Mesenteric fat pad (tissue), 1 donor: ENCODE measurements at places on chromosomes 3 and 15.

GRCh38 chr15:51077221-51078153, 17.2 kb downstream of the TNFAIP8L3 start:
- no peak for DNase-seq

GRCh38 chr3:63067999-63068645, 192.9 kb upstream of the CADPS start:
- no peak for DNase-seq

DNA sequence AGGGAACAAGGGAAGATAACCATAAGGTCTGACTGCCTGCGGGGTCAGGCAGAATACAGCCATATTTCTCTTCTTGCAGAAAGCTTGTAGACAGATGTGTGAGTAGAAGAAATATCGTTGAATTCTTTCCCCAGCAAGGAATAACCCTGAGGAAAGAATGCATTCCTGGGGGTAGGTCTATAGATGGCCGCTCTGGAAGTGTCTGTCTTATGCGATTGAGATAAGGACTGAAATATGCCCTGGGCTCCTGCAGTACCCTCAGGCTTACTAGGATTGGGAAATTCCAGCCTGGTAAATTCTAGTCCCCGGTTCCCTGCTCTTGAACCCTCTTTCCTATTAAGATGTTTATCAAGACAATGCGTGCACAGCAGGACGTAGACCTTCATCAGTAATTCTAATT, 15.8 kb upstream of the SST start:
- DNase-seq: no peak

- DNase-seq: no peak
These were observed 11.6 kb upstream of the MECOM start for GRCh38 chr3:169675091-169675490.

DNA sequence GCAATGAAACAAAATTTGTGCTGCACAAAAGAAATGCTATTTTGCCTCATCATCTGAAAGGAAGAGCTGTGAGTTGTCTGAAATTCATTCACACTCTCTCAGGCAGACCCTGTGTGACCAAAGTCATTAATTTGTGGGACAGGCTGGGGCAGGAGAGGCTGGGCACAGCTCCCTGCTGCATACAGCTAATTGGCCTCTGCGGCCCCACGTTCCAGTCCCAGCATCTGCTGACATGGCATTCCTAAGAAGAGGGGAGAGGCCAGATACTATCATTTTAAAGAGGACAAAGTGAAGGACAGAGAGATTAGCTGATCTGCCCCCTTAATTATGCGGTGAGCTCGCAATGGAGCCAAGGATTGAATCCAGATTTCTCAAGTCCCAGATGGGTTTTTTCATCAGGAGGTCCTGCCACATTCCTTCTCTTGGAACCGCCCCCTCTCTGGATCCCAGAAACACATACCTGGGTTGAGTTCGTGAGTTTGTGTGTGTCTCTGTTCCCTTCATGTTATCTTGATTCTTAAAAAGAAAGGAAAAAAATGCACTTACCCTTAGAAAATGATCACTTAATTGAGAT, 25.1 kb downstream of the POLR2M start:
- DNase-seq: no peak

DNA sequence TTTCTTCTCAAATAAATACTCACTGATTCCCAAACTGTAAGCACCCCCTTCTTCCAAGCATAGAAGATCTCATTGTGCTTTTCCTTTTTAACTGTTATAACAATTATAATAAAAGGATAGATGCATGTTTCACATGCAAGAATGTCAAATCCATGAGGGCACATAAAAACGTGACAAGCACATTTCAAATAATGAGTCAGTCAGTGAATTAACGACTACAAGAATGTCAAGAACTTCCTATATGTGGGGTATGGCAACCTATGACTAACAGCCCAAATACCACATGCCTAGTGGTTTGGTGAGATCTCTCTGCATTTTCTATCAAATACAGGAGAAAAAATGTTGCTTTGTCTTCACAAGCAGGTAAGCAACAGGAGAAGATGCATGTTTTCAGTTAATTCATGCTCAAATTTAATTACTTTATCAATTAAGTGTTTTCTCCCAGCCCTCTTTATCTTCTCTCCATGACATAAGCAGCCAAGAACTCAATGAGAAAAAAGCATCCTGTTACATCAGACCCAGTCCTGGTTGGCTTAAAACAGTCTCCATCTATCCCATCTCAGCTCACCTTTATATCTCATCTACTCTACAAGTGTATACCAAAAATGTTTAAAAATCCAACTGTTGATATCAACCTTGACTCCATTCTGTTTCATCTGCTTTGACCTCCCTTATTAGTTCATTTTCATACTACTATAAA, 181.5 kb upstream of the LMCD1 start:
- no peak for DNase-seq

DNA sequence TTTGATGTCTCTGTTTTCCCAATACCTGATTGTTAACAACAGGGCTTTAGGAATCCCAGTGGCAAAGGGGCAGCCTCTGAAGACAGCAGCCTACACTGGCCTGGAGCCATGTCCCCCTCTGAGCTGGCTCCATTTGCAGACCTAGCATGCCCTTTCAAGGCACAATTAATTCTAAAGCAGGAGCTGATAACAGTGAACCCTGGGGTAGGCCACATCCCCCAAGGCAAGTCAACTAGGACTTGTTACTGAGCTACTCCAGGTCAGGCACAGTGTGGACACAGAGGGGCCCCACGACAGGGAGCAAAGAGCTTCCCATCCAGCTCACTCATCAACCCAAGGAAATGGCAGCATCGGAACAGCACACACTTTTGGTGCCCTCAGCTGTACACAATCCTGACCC, 51.9 kb downstream of the SPSB4 start:
- DNase-seq: peak; percentile 65

DNA sequence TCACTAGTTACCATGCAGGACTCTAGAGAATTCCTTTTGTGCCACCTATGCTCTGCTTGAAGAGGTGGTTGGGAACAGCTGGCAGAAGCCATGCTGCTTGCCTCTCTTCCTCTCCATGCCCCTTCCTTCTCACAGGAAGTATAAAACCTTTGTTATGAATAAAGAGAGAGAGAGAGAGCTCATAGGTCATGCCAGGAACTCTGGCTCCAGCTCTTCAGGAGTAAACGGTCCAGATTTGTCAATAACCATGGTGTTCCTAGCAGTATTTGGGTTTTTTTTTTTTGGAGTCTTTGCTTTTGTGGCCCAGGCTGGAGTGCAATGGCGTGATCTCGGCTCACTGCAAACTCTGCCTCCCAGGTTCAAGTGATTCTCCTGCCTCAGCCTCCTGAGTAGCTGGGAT, 97.7 kb upstream of the SLC4A7 start:
- DNase-seq: peak; percentile 1

DNA sequence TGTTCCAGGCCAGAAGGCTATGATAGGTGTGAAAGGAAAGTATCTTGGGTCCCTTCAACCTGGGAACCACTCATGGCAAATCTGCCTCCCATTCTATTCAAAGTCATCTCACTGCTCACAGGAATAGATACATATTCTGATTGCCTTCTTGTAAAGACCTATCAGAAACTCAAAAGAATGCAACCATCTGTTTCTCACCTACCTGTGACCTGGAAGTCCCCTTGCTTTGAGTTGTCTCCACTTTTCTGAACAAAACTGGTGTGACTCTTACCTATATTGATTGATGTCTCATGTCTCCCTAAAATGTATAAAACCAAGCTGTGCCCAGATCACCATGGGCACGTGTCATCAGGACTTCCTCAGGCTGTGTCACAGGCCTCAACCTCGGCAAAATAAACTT, 1149.3 kb downstream of the NSUN3 start:
- DNase-seq: no peak

DNA sequence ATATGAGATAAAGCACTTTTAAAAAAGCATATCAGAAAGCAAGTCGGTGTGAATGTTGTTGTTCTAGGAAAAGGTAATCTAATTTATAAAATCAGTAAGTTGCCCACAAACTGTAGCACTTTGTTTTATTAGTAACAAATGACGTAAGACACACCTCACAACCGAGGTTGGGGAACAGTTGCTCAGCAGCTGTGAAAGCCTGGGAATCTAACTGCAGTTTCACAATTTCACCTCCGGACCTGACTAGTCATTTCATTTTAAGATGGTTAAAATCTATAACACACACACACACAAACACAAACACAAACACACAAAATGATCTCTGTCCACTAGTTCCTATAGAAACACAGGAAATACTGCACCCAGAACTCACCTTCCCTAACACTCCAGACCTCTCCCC, 406.7 kb upstream of the NR2F2 start:
- DNase-seq: no peak

DNA sequence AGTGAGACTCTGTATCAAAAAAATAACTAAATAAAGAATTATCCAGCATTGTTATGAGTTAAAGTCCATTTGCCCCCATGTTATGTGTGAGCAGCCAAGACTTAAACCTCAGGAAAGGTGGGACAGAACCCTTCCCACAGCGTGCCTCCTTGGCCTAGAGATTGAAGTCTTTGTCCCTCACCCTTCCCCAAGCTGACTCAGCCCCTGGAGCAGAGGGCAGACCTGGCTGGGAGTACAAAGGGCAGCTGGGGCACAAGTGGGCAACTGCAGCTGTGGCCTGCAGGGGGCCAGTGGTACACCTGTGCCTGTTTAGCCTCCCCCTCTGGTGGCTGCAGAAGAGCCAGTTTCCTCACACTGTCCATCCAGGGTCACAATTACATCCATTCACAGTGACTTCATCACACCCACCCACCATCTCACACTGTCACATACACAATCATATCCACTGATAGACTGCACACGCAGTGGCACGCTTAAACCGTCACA, 940 bp upstream of the ACY1 start:
- DNase-seq: no peak

DNA sequence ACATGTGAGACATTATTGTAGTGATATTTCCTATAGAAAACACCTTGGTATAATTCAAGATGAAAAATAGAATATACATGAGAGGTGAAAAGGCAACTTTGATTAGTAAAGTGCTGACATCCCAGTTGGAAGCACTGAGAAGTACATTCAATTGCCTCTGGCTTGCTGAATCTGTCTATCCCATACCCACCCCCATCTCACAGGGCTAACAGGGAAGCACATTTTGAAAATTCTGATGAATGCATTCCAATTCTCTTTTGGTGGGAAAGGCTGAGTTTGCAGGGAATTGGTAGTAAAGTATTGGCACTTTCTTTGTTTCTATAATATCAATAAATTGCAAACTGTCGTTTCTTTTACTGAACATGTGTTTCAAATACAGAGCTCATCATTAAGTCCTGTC, 122.9 kb downstream of the MBNL1 start:
- no peak for DNase-seq

- DNase-seq: peak; percentile 37
These were observed 48.2 kb upstream of the FGD5 start for GRCh38 chr3:14770591-14770990.

DNA sequence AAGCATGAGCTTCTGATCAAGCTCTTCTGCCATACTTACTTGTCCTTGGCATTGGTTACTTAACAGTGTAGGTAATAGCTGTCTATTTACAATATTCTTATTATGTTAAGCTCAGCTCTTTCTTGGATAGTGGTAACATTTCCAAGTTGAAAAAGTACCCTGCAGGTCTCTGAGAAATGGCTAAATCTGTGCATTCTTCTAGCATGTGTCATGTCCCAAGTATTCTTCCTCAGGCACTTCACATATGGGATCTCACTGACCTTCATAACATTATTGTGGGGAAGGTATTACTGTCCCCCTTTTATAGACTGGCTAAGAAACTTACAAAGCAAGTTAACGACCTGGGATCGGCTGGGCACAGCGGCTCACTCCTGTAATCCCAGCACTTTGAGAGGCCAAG, 236.1 kb downstream of the RORA start:
- no peak for DNase-seq

- no peak for DNase-seq
These were observed 12.0 kb upstream of the NMNAT3 start for GRCh38 chr3:139689708-139690228.

- no peak for DNase-seq
These were observed 7.2 kb downstream of the SPG21 start for GRCh38 chr15:64982472-64982871.

DNA sequence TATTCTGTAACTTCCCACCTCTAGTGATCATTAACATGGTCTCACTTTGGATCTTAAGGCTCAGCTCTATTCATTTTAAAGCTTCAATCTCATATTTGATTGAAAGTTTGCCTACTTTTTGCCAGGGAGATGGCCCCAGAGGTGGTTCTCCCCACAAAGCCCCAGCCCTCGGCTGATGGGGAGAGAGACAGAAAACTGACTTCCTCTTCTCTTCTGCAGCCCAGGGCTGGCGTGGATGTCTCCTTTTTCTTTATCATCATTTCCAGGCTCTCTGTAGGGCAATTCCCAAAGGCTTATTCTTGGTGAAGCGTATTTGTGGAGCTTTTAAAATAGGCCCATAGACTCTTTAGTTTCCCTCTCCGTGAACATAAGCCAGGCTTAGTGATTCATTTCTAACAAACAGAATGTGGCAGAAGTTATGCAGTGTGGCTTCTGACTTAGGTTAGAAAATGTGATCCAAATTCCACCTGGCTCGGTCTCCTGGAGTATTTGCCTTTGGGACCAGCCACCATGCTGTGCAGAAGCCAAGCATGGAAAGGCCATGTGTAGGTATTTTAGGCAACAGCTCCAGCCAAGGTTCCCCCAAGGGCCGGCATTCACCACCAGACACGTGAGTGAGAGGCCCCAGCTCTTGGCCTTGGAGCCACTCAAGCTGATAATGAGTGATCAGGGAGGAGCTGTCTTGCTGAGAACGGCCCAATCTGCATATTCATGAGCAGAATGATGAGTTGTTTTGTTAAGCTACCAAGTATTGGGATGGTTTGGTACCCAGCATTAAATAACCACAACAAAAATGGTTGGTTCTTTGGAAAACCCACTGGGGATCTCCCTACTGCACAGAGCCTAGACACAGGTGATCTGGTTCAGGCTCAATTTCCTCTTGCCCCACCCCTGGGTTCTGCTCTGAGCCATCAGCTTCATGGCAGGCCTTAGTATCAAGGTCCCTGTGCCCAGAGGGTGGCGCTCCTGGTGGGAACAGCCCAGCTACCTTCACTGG, 353.2 kb upstream of the PROK2 start:
- no peak for DNase-seq

- DNase-seq: no peak
These were observed 194.4 kb upstream of the GBE1 start for GRCh38 chr3:81955878-81956277.
